Stimulated activated CD8-positive, alpha-beta memory T cell treated with anti-CD3 and anti-CD28 coated beads, Interleukin-7, amount 100 ng/mL, for 24 hours (primary cell): ENCODE measurements at places on chromosomes 12 and 14.

DNA sequence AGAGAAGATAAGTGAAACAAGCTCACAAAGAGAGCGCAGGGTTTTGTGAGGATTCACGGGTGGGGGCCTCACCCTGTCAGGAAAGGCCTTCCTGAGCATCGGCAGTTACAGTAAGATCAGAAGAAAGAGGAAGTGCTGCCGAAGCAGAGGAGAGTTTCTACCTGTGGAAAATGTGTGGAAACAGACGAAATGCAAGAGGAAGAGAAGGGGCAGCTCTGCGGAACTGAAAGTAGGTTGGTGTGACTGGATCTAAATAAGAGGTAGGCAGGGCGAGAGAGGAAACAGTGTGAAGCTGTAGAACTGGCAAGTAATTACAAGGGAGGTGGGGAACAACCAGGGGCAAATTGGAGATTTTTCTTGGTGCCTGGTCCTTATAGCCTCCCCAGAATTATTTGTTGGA lies 2.6 kb downstream of the GPR68 start:
- no peak for DNase-seq

DNA sequence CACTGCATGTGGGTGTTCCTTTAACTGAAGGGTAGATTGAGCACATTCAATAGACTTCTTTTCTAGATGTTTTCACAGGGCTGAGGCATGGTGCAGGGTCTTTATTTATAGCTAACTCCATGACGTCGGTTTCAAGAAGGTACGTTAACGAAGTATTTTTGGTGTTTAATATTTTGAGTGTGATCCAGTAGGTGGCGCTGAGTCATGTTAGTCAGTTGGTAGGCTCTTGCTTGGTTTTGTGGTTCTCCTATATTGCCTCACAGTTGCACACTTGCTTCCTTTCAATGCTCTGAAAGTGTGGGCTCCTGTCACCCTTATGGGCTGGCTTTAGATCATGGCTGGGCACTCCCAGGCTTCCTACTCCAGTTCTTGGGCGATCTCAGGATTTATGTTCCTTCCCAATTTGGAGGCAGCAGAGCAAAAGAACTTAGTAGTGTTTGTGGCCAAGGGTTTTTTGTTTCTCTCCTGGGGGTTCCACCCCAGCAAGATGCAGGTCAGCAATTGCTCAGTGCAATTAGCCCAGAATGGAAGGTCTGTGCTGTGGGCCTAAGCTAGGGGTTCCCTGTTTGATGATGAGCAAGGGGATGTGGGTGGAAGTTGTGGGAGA lies 471.6 kb upstream of the FOXG1 start:
- no peak for DNase-seq

DNA sequence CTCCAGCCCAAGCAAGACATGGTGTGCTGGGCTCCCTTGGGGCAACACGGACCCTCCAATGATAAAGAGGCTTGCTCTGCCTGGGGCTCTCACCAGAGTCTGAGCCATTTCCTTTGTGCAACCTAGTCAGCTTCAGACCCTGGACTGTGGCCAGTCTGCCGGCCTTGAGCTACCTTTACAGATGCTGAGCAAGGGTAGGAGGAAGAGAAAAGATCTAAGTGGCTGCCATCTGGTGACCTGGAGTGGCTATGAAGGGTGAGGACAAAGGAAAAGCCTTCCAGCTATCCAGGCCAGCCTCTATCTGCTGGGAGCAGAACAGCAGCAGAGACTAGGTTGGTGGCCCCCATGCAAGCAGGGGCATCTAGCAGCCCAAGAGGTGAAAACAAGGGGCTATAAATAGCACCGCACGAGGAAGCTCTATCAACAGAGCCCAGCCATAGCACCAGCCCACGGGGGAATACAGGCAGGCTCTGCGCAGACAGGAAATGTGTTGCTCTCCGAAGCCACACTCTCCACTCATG lies 230.1 kb downstream of the FOXN3 start:
- no peak for DNase-seq

- no peak for DNase-seq
Observed at GRCh38 chr12:82931349-82932116, 244.8 kb downstream of the TMTC2 start.

- no peak for DNase-seq
Observed at GRCh38 chr14:98909251-98909944, 362.6 kb downstream of the BCL11B start.

- no peak for DNase-seq
Observed at GRCh38 chr12:77372026-77372425, 306.7 kb upstream of the E2F7 start.

DNA sequence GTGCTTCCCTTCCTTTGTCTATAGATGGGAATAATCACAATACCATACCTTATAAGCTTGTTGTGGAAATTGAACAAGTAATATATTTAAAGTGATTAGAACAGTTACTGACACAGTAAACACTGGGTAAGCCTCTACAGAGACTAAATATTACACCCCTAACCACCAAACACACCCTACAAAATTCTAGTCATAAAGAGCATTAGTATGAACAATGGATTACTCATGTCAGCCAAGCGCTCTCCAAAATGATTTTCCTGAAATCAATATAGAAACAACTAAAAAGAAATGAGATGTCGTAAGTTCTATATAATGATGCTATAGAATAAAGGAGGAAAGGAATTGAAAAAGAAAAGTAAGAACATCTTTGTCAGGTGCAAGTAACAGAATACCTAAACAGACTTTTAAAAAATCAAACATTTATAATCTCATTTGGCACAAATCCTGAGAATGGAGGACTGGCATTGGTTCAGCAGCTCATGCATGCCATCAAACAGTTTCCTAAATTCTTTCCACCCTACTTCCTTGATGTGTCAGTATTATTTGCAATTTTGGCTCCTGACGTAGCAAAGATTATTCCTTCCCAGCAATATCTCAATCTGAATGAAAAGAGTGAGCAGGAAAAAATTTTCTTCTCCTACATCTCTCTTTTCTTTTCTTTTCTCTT lies 118.0 kb downstream of the SINHCAF start:
- DNase-seq, result no peak

- no peak for DNase-seq
Observed at GRCh38 chr14:23535943-23536342, 15.6 kb downstream of the ZFHX2 start.

- no peak for DNase-seq
Observed at GRCh38 chr12:48038085-48038484, 33.8 kb upstream of the COL2A1 start.

DNA sequence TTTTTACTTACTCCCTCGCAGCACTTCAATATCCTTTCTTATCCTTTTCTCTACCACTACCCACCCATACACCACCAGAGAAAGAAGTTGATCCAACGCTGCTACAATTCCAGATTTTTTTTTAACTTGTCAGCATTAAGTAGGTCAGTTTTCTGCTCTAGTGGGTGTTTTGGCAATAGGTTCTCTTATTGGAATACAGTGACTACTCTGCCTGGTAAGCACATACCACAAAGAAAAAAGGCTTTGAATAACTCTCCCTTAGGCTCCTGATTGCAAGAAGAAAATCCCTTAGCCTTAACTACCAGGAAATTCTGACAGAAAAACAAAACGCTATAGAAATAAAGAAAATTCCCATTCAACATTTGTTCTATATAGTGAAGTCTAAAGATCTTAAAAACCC lies 72.0 kb downstream of the NUMB start:
- DNase-seq, result no peak

- DNase-seq, result no peak
Observed at GRCh38 chr12:69644511-69644910, 33.8 kb upstream of the LRRC10 start.

GRCh38 chr12:1256285-1256684 lies 265.3 kb downstream of the ERC1 start:
- DNase-seq, result no peak

DNA sequence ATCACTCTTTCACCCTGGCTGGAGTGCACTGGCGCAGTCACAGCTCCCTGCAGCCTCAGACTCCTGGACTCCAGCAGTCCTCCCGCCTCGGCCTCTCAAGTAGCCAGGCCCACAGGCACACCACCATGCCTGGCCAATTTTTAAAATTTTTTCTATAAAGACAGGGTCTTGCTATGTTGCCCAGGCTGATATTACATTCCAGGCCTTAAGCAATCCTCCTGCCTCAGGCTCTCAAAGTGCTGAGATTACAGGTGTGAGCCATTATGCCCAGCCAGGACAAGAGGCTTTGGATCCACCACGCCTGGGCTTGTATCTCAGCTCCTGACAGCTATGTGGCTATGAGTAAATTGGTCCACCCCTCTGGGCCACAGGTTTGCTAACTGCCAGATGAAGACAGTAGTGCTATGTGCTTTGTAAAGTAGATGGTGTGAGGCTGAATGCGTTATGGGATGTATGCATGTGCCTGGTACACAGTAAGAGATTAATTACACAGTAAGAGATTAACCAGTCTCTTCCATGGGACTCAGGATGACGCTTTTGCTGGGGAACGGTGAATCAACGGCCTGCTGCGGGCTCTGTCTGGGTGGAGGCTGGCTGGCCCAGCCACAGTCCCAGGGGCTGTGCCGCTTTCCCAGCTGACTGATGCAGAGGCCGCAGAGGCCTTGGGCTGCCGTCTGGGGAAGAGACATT lies 53.3 kb upstream of the NCOR2 start:
- no peak for DNase-seq

DNA sequence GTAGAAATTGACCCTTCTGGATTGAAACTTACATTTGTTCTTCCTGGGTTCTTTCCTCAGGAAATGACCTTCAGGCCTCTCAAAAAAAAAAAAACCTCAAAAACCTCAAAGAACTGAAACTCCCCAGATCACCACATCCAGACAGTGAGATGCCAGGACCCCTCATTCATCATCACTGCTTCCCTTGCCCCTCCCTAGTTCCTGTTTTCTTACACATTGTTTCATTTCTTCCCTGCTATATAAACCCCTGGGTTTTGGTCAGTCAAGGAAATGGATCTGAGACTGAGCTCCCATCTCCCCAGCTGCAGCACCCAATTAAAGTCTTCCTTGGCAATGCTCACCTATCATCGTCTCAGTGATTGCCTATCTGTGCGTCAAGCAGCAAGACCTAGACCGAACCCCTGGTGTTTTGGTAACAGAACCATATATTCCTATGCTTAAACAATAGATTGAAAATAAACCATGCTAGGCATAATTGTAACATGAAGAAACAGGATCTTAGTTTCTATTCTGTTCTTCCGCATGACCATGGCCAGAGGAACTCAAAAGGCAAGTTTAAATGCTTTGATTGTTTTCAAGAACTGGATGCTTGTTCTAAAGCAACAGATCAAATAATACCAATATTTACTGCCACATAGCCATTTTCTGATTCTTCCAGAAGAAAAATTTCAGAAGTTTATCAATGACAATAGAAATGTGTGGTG lies 108.0 kb upstream of the MAX start:
- no peak for DNase-seq

DNA sequence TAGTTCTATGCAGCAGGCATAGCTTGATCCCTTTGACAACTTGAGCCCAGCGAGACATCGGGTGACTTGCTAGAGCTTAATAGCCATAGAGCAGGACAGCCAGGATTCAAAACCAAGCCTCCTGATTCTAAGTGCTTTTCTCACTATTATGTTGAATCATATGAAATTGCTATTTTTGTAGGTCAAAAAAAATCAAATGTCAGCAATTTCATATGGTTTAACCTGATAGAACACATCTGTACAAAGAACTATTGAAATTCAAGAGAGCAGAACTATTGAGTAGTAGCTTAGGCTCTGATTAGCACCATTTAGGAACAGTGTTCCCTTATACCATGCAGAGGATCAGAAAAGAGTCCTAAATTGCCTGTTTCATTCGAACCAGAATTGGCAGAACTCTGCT lies 132.0 kb downstream of the EMP1 start:
- DNase-seq, result no peak

- no peak for DNase-seq
Observed at GRCh38 chr12:64469455-64470142, 17.7 kb downstream of the TBK1 start.

- no peak for DNase-seq
Observed at GRCh38 chr12:49882851-49883464, 20.7 kb downstream of the FAIM2 start.

GRCh38 chr14:50353126-50353525 lies 41.0 kb downstream of the DMAC2L start:
- DNase-seq, result no peak

GRCh38 chr12:9936591-9936990 lies 4.4 kb upstream of the CLEC2A start:
- no peak for DNase-seq

GRCh38 chr12:105453316-105453715 lies 122.8 kb downstream of the C12orf75 start:
- DNase-seq, result no peak

- DNase-seq, result no peak
Observed at GRCh38 chr14:85415015-85415712, 114.8 kb upstream of the FLRT2 start.

- no peak for DNase-seq
Observed at GRCh38 chr14:74977164-74977900, 21.9 kb upstream of the PGF start.

- no peak for DNase-seq
Observed at GRCh38 chr14:30874999-30875787, 834 bp downstream of the COCH start.

DNA sequence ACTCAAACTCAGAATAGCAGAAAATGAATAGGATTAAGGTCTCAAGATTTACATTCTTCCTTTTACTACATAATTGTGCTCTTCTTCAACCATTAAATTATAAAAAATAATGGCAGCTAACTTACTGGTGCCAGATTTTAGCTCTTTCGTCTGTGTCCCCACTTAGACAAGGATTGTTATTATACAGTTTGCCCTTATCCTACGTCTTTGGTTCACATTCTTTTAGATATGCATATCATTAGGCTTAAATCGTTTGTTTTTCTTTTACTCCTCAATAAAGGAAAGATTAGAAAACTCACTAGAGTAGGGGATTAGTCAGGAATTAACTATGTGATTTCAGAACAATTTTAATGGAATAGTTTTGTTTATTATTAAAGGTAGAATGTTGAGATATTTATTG lies 129.6 kb upstream of the GARIN2 start:
- DNase-seq, result no peak

DNA sequence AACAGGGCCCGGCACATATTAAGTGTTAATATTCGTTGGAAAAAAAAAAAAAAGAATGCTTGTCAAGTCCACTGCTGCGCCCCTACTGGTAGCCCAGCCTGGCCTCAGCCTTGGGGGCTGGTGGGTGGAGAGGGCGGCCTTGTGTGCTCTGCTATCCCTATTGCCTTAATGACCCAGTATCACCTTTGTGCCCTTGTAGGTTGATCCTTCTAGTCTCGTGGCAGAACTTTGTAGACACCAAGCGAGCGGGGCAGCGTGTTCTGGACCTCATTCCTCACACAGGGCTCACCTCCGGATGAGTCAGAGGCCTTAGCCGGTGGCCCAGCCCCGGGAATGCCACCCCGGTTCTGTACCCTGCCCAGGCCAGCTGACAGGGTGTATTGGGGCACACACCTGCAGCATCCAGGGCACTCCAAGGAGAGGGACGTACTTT lies 1.8 kb upstream of the RCOR1 start:
- no peak for DNase-seq
